Stimulated activated CD8-positive, alpha-beta memory T cell treated with anti-CD3 and anti-CD28 coated beads, Interleukin-7, amount 100 ng/mL, for 4 hours (primary cell): ENCODE measurements at places on chromosomes 12 and 14.

DNA sequence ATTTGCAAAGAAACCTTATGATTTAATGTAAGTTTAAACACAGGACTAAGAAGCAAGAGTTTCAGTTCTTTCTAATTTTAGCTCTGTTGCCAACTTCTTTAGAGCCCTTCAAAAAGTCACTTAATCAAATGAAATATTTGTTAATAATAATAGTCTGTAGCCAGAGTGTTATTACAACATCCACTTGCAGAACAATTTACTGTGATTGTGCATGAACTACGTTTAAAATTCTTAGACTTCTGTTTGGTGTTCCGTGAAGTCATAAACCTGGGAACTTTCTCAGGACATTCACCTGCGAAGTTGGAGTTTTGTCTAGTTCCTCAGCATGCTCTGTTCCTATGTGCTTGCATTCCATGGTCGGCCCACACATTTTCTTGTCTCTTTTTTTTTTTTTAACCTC is 244.0 kb upstream of the AVPR1A start:
- DNase-seq: no peak

- DNase-seq: no peak
These were observed 5.8 kb downstream of the NR4A1 start for GRCh38 chr12:52056801-52057637.

GRCh38 chr12:123808167-123808566 is 46.1 kb downstream of the DNAH10 start:
- DNase-seq: no peak

GRCh38 chr12:44031472-44032185 is 195.7 kb downstream of the TMEM117 start:
- DNase-seq: no peak

DNA sequence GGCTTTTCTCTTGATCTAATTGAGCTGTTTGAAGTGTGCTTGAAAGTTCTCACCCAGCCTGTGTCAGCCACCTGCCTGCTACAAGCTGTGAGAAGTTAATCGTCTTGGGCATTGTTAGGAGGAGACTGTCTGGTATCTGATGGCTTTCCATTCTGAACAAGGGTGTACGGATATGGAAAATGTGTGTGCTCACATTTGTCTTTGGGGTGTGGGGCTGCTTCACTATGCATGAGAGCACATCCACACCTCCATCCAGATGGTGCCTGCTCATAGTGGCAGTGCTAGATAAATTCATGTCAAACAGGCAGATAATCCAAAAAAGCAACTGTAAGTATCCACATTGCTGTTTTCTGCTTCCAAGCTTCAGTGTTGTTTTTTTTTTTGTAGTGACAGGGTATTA is 462.2 kb downstream of the DIO2 start:
- DNase-seq: no peak

DNA sequence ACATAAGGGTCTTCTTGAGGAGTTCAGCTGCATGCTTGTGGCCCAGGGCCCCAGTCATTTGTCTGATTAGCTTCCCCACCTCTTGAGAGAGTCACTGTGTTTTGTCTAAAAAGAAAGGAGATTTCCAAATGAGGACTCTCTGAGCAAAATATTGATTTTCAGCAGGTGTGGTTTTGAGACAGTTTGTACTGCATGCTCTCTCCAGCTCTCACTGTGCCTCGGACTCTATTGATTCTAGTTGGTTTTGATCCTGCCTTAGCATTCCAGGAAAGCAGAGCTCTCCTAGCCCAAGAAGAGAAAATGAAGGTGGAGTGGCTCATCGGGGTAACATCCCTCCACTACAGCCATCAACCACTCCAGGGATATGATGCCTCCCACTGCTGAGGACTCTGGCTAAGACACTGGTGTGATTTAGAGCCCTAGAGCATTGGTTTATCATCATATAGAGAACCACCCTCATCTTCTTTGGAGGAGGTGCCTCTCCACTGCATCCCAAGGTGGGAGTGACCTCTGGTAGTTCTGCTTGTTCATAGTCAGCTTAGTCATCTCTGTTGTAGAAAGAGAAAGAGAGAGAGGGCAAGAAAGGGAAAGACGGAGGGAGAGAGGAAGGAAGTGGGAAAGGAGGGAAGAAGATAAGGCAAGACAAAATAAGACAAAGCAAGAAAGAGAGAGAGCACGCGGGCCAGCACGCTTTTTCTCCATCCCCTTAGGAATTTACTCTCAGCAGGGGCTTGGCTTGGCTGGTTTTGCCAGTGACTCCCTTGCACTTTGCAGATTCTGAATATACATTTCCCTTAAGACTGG is 365.6 kb downstream of the DPF3 start:
- no peak for DNase-seq

DNA sequence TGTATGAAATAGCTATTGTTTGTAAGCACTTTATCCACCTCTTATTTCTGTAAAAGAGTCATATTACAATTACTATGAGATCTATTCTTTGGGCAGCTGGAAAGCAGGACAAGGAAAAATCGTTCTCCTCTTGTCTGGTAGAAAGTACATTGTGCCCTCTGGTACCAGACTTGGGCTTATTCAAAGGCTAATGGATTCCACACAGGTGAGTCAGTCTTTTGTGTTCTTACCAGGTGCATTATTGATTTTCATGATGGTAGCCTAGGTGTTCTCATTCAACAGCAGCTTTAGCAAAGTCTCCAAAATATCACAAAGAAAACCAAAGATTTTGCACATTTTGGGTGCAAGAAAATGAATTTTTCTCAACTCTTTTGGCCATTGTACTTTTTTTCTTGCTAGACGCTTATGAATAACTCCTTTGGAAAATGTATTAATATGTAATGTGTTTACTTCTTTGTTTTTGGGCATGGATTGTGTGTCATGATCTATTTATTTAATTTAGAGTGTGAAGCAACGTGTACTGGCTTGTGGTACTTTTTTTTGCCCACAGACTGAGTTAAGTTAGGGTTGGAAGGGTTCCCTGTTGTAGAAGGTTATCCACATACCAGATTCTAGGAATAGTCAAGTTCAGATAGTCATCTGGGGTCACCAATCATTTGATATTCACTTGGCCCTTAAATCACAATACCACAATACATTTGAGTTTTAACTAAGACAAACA is 26.2 kb downstream of the MNAT1 start:
- DNase-seq: no peak

- no peak for DNase-seq
These were observed 47.7 kb downstream of the B4GALNT3 start for GRCh38 chr12:507391-507796.

DNA sequence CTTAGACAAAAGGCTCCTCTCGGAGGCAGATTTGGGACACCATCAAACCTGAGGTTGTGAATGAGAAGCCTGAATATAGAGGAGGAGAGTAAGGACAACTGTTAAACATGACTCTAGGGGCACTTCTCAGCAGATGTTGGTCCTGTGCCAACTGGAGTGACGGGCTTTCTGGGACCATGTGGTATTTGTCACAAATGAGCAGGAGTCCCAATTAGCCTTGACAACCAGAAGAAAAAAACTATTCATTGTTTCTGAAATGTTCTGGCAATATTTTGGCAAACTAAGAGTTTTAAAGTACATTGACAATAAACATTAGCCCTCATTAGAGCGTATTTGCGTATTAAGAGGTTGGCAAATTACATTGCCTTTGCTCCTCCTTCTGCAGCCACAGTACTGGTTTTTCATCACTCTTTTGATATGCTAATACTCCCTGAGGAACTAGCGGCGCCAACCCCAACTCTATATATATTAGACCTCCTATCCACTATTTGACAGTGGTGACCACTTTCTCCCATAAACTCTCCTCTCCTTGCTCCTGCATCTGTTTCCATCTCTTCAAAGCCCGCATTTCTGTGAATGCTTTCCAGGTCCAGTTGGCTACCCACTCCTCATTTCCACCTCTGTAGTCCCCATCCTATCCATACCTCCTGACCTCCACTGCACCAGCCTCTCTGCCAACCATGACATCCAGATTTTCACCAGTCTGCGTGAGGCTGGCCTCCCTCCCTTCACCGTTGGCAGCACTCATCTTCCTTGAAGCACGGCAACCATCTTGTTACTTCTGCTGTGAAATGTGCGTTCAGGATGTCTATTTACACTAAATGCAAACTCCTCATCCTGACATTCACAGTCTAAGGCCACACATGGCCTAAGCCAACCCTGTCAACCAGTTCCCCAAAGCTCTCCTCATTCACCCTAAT is 100.7 kb downstream of the ZFC3H1 start:
- DNase-seq: no peak

GRCh38 chr14:39621223-39621622 is 189.0 kb upstream of the FBXO33 start:
- no peak for DNase-seq

DNA sequence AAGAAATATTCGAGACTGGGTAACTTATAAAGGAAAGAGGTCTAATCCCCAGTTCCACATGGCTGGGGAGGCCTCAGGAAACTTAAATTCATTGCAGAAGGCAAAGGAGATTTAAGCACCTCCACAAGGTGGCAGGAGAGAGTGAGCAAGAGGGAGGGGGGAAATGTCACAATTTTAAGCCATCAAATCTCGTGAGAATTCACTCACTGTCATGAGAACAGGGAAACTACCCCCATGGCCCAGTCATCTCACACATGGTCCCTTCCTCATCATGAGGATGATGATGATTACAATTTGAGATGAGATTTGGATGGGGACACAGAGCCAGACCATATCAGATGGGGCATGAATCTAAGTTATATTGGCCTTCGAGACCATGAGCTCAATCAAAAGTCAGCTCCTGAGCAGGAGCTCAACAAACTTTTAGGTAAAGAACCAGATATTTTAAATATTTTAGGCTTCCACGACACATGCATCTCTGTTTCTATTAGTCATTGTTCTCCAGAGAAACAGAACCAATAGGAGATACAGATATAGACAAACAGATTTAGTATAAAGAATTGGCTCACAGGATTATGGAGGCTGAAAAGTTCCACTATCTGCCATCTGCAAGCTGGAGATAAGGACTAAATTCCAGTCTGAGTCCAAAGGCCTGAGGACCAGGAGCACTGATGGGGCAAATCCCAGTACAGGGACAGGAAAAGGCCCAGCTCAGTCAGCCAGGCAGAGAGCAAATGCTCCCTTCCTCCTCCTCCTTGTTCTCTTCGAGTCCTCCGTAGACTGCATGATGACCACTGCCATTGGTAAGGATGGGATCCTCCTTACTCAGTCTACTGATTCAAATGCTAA is 24.9 kb downstream of the DGLUCY start:
- no peak for DNase-seq

DNA sequence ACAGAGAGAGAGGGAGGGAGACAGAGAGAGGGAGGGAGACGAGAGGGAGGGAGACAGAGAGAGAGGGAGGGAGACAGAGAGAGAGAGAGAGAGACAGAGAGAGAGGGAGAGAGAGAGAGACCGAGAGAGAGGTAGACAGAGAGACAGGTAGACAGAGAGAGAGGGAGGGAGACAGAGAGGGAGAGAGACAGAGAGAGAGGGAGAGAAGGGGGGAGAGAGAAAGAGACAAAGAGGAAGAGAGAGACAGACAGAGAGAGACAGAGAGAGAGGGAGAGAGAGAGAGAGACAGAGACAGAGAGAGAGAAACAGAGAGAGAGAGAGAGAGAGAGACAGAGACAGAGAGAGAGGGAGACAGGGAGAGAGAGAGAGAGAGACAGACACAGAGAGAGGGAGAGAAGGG is 47.8 kb upstream of the GALNT9 start:
- no peak for DNase-seq

GRCh38 chr12:106179086-106179485 is 40.3 kb upstream of the NUAK1 start:
- DNase-seq: no peak

- no peak for DNase-seq
These were observed 3.8 kb upstream of the ARHGDIB start for GRCh38 chr12:14965221-14965620.

GRCh38 chr12:43111608-43112007 is 440.4 kb downstream of the ADAMTS20 start:
- DNase-seq: no peak

- DNase-seq: no peak
These were observed 26.4 kb downstream of the SIX1 start for GRCh38 chr14:60622917-60623257.

DNA sequence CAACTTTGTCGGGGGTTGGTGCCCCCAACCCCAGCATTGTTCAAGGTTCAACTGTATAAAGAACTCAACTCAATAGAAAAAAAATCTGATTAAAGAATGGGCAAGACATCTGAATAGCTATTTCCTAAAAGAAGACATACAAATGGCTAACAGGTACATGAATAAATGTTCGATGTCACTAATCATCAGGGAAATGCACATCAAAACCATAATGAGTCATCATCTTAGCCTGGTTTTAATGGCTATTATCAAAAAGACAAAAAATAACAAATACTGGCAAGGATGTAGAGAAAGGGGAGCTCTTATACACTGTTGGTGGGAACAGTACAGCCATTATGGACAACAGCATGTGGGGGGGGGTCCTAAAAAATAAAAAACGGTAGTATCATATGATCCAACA is 28.7 kb downstream of the NPAS3 start:
- DNase-seq: no peak

DNA sequence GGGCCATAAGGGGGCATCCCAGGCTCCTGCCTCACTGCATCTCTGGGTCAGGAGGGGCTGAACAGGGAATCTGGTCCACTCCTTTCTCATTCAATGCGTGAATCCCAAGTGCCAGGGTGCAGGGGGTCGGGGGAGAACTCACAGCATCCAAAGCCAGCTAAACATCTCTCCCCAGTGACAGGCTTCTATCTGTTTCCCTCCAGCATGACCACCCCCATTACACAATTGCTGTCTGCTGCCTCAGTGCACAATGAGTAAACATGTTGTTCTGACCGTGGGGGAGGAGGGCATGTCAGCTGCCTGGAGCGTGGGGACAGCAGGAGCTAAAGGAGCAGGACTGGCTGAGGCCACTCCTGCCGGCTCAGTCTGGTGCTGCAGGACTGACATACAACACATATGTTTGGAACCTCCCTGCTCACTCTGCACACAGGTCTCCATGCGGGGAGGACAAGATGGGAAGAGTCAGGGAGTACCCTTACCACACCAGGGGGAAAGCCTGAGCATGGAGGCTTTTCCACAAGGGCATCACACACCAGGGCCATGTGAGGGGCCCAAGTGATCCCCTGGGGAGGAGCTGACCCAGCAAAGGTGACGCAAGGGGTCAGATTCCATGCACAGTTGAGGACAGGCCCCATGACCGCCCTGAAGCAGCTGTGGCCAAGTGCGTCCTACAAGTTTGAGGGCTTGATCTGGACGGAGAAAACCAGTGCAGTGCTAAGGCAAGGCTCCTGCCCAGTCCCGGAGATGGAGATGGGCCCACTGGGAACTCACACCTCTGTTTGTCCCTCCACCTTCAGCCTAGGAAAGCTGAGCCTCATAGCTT is 1.4 kb downstream of the TNS2 start:
- no peak for DNase-seq

GRCh38 chr12:67526129-67526528 is 122.4 kb upstream of the DYRK2 start:
- DNase-seq: no peak

- DNase-seq: no peak
These were observed 35.0 kb downstream of the ZNF664 start for GRCh38 chr12:124007826-124008570.

GRCh38 chr12:12717586-12718380 is 615 bp downstream of the CDKN1B start:
- DNase-seq: no peak

GRCh38 chr12:105977652-105978051 is 161.1 kb downstream of the NUAK1 start:
- no peak for DNase-seq

GRCh38 chr12:96238336-96239047 is 44.3 kb downstream of the ELK3 start:
- DNase-seq: no peak

GRCh38 chr14:74510223-74510931 is 16.8 kb downstream of the ISCA2 start:
- DNase-seq: no peak

- no peak for DNase-seq
These were observed 14.3 kb upstream of the TMEM229B start for GRCh38 chr14:67502867-67503266.

- DNase-seq: no peak
These were observed 58.9 kb upstream of the PLEKHG3 start for GRCh38 chr14:64645220-64645892.
